Tongue (tissue), 3 donors: ENCODE measurements at places on chromosomes 12 and 14.

DNA sequence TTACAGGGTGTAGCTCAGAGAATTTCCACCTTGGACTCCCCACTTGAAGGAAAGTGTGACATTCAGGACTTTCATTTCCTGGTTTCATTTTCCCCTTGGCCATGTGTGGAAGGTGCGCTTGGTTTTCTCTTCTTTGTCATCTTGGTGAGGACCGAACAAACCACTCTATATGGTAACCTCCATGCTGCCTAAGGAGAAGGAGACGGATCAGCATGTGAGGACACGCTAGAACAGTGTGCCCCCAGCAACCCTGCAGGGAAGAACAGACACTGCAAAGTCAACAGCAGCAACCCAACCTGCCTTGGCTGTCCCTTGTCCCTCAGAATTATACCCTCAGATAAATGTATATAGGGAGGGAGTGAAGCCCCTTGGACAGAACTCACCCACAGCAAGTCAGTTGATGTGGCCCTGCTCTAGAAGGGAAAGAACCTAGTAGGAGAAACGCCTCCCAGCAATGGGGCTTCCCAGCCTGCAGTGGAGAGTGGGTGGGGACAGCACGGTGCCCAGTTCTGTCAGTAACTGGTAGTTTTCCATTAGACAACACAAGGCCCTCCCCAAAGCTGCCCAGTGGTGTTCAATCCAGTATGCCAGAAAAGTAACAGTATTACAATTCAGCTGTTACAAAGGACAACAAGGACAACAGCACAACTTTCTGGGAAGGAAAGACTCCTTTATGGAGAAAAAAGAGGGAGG, 18.9 kb upstream of the COCH start:
- no peak for DNase-seq

DNA sequence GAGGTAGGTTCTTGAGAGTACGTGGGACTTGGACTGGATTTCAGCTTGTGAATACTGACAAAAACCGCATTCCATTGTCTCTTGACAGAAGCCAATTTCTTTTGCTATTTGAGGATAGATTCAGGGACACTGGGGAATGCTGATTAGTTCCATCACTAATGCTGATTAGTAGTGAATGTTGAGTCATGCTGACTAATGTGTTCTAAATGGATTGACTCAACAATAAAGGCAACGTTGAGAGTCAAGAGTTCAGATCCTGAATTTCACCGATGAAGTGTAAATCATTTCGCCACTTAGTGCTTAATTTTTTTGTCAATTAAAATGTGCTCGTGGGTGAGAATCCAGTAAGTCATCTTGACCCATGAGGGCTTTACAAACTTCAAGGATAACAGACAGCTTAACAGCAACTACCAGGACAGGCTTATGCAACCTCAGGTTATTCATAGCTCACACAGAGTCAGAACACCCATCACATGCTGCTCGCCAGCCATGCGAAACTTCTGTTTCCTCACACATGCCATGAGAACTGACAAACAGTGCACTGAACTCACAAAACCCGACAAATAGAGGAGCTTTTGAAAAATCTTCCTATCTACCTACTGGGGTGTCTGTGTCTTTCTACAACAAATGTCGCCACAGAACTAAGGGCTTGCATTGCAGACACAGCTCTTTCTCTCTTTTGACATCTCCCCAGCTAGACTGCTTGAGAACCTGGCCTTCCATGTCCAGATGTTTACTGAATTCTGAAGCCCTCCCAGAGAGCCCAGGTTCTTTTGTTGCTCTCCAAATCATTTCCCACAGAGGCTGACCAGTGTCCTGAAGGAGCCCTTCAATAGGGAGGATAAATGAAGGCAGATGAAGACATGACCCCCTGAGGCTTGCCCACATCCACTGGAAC, 316.4 kb downstream of the ZFP36L1 start:
- DNase-seq = peak; percentile 36

GRCh38 chr12:68334132-68334531, 2.0 kb upstream of the MDM1 start:
- peak; percentile 52 for DNase-seq

- DNase-seq = peak; percentile 30
Measured at GRCh38 chr14:101335061-101335661, 226.1 kb upstream of the DIO3 start.

- no peak for DNase-seq
Measured at GRCh38 chr14:73248108-73248868, 11.0 kb downstream of the PAPLN start.

- DNase-seq = no peak
Measured at GRCh38 chr14:40273417-40273816, 841.2 kb upstream of the FBXO33 start.

GRCh38 chr14:79011091-79011919, 841.1 kb downstream of the NRXN3 start:
- DNase-seq = peak; percentile 63

- peak; percentile 56 for DNase-seq
Measured at GRCh38 chr12:64528616-64529015, 76.7 kb downstream of the TBK1 start.

DNA sequence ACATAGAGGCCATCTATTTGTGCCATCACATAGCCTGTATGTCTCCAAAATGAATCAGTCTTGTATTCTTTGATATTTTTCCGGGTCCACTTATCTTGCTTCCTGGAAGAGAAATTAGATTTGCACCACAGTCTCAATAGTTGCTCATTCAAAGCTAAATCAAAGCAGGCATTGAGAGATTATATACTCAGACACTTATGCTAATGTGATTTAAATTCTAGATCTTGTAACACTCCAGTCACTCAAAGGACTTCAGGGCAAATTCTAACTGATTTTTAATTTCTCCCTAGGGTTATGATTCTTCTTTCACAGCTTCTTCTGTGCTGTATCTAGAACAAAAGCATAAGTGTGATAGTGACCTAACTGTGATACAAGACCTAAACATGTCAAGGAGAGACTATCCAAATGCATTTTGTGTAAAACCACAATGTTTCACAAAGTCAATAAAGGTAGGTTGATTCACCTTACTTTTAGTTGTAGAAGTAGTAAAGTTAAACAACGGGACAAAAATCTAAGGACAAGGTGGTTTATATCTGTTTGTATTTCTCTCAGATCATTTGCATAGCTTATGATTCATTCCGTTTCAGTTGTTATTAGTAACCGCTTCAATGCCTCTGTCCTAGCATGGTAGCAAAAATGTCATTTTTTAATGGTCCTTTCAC, 26.8 kb downstream of the PLBD1 start:
- no peak for DNase-seq

- DNase-seq = no peak
Measured at GRCh38 chr14:78610994-78611393, 440.8 kb downstream of the NRXN3 start.

GRCh38 chr12:101863981-101864380, 13.4 kb upstream of the DRAM1 start:
- no peak for DNase-seq

DNA sequence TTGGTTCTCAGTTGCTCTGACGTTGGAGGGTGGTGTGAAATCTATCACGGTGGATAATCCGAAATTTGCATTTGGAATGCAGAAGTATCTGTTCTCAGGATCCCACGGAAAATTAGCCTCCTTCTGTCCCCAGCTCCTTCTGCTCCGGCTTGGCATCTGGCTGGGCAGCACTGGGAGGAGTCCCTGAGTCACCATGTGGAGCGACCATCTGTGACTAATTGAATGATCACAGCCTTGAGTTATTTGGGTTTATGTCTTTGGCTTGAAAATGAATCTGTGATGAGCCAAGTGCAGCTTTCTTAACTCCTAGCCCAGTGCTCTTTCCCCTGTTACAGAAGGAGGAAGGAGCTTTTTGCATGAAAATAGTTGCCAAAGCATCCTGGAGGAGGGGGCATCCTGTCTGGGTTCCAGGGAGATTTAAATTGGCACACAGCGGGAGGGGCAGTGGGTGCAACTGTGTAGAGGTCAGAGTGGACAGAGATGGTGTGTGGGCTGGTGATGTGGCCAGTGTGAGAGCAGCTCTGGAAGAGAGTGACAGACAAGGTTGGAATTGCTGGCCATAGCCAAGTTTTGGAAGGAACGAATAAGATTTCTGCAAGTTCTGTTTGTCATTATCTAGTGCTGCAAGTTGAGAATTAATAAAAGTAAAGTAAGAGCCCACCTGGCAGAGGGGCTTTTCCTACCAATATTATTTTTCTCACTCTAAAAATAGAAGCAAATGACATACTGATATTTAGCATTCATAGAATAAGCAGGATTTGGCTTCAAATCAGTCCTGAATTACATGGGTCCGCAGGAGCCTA, 74.4 kb downstream of the SLC24A4 start:
- DNase-seq = no peak

- DNase-seq = no peak
Measured at GRCh38 chr14:64515053-64515452, 10.5 kb downstream of the ZBTB1 start.

DNA sequence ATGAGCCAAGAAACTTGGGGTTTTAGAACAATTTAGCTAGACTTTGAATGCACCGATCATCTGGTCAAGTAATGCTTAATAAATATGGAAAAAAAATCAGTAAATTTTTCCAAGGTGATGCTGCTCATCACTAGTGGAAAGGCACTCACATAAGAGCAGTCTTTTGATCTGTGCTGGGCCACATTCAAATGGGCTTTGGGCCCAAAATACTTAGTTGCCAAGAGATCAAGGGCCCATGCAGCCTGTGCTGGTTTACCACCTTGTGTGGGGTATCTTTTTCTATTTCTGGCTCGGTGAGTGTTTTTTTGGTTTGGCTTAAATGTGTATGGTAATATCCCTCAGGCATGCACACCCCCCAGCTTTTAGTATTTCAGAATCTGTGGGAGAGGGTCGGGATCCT, 943.2 kb downstream of the TMTC2 start:
- DNase-seq = no peak

- peak; percentile 11 for DNase-seq
Measured at GRCh38 chr14:56812364-56813141, 2.3 kb upstream of the OTX2 start.

GRCh38 chr12:130796985-130797686, 41.9 kb downstream of the STX2 start:
- DNase-seq = no peak

DNA sequence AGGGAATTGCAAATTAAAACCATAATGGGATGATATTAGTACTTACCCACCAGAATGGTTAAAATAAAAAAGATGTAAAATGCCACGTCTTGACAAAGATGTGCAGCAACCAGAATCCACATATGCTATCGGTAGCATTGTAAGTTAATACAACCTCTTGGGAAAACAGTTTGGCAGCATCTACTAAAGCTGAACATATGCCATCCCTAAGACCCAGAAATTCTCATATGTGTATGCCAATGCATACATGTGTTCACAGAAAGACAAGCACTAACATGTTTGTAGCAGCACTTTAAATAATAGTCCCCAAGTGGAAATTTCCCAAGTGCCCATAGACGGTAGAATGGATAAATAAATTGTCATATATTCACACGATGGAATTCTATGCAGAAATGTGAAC, 28.3 kb upstream of the SLC5A8 start:
- peak; percentile 74 for DNase-seq

- peak; percentile 76 for DNase-seq
Measured at GRCh38 chr12:118404876-118405521, 28.6 kb downstream of the SUDS3 start.

DNA sequence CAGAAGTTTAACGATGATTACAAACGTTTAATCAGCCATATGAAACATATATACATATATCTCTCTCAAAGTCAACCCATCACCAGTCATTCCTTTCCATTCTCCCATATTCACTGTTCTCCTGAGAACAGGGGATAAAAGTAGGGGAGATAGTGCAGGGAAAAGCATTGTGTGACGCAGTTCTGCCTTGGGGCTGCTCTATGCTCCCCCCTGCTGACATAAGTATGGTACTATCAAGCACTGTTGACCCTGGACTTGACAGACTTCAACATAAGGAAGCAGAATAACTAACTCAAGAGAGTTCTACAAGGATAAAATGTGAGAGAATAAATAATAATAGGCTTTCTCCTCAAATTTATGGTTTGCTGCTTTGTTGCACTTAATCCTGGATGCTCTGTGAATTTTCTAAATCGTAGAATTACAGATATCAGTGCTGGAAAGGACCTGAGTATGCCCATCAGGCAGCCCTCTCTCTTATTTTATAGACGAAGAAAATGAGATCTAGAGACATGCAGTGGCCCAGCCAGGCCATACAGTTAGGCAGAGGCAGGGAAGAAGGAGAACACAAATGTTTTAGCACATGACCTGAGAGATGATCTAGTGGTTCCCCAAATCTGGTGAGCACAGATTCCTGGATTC, 87.2 kb downstream of the SCN8A start:
- peak; percentile 49 for DNase-seq

- DNase-seq = peak; percentile 87
Measured at GRCh38 chr12:68040450-68041075, 51.3 kb downstream of the IFNG-AS1 start.

GRCh38 chr12:53048033-53048779, 1.7 kb upstream of the TNS2 start:
- DNase-seq = peak; percentile 90

GRCh38 chr12:1551496-1551895, 42.9 kb downstream of the FBXL14 start:
- DNase-seq = no peak

DNA sequence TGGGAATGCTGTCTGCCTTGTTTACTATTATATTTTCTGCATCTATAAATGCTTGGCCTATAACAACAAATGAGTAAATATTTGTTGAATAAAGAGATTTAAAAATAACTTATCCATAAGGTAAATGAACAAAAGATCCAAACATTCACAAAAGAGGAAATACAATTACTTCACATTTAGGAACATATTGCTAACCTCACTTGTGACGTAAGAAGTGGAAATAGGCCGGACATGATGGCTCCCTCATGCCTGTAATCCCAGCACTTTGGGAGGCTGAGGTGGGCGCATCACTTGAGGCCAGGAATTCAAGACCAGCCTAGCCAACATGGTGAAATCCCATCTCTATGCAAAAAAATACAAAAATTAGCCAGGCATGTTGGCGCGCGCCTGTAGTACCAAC, 25.7 kb upstream of the CKAP4 start:
- DNase-seq = no peak

- no peak for DNase-seq
Measured at GRCh38 chr14:70149596-70150165, 39.1 kb downstream of the SLC8A3 start.

DNA sequence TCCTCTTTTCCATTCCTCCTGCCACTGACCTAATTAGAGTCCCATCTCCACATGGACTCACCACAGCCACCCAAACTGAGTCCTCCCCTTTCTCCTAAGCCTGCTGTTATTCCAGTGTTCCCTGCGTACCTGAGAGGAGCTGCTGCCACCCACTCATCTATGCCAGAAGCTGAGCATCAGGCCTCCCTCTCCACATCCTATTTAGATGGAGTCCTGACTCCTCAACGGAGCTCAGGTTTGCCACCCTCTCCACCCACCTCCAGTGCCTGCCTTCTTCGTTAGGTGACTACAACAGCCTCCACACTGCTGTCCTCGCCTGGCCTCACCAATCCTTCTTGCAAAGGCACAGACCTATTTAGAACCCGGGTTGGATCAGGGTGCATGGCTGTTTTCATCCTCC, 15.2 kb upstream of the ABHD12B start:
- DNase-seq = no peak

GRCh38 chr14:89309670-89310177, 107.3 kb downstream of the FOXN3 start:
- DNase-seq = no peak

- DNase-seq = peak; percentile 6
Measured at GRCh38 chr14:100239211-100239839, 381 bp downstream of the YY1 start.
